ENCODE measurements at places on chromosomes 12 and 14.
A peak's percentile ranks its signal among the peaks of the same experiment; 100 is the strongest.

DNA sequence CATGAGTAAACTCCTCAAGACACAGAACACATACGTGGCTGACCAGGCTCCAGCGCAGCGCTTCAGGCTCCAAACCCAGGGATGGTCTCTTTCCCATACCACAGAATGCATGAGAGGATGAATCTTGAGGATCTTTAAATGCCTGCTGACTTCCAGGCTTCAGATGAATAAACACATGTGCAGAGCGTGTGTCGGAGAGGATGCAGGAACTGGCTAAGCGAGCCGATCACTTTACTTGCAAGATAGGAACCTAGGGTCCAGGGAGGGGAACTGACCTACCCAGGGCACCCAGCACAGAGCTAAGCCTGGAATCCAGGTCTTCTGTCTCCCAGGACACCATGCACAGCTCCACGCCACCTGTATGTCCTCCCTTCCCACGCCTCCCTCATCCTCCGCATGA, 209.8 kb downstream of the BCL11B start:
- no peak for DNase-seq

GRCh38 chr14:24789378-24789884, 155.4 kb upstream of the GZMB start:
- DNase-seq: no peak

DNA sequence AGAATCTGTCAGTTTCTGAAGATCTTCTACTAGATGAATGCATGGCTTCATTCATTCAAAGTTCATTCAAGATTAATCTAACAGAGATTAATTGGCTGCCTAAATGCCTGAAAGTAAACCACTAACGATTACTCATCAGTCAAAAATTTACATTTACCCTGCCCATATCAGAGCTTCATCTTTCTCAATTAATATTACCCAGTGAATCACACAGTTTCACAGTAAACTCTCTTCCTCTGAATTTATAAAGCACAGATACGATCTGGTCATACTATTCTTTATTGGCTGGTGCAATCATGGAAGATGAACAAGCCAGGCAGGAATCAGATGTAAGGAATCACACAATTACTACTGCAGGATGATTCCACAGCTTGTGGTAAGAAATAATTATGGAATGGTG, 377.7 kb downstream of the SLC16A7 start:
- no peak for DNase-seq

- DNase-seq: no peak
Observed at GRCh38 chr14:99964979-99965378, 100.2 kb upstream of the EVL start.

DNA sequence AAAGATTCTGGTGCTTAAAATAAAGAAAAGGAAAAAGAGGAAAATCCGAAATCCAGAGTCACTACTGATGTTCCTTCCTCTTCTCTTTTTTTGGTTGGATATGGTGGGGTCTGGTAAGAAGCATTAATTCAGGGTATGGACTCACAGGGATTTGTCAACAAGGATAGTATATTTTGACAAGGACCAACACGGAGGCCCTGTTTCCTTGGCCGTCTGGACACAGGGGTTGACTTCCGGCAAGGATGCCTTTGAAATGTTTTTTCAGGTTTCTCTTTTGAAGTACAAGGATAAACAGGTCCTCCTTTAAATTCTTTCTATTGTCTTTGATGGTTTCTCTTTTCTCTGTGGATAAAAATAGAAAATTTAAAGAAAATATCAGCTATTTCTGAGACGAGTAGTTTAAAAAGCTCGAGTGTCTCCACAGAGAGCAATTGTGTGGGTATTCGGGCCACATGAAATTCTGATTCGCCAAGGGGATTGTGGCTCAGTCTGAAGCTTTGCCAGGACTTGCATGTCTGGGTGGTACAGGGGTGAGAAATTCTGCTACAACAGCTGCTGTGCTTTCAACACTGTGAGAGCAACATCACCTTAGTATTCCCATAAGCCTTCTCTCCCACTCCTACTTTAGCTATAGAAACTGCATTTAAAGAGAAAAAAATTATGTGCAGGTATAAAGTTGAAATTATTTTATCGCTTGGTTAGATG, 88.5 kb upstream of the CSRP2 start:
- no peak for DNase-seq

- DNase-seq: no peak
Observed at GRCh38 chr12:93363841-93364297, 13.9 kb upstream of the NUDT4 start.

DNA sequence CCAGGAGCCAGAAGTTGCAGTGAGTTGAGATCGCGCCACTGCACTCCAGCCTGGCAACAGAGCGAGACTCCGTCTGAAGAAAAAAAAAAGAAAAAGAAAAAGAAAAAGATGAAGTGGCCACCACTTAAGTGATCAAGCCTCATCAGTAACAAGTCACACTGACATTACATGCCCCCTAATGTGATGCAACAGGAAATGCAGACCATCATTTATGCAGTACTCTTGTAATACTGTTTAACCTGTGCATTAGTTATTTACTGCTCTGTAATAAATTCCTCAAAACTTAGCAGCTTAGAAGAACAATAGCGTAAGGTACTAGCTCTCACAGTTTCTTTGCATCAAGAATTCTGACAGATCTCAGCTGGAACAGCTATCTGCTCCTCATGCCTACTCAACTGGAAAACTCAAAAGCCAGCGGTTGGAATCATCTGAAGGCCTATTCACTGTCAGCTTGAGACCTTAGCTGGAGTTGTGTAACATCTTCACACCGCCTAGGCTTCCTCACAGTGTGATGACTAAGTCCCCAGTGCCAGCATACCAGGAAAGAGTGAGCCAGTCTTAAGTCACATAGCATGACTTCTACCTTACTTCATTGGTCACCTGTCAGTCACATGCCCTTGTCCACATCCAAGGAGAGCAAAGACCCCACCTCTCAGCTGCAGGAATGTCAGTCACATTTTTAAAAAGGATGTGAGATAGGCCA, 31.5 kb downstream of the EPS8 start:
- DNase-seq: no peak

GRCh38 chr12:105294161-105294560, 36.3 kb upstream of the C12orf75 start:
- DNase-seq: no peak

DNA sequence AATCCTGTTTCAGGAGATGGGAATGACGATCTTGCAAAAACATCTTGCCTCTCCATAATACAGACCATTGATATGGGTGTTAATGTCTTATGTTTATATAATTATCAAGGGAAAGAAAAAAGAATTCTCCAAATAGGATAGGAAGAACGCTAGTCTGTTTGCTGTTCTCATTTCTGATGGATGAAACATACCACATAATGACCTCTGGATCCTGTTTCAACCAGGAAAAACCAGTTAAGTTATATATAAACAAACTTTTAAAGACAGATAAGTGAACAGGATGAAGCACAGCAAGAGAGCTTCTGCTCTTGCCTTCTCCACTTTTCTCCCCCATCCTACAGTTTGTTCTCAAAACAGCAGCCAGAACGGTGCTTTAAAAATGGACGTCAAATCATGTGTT, 27.8 kb downstream of the COQ6 start:
- DNase-seq: no peak

DNA sequence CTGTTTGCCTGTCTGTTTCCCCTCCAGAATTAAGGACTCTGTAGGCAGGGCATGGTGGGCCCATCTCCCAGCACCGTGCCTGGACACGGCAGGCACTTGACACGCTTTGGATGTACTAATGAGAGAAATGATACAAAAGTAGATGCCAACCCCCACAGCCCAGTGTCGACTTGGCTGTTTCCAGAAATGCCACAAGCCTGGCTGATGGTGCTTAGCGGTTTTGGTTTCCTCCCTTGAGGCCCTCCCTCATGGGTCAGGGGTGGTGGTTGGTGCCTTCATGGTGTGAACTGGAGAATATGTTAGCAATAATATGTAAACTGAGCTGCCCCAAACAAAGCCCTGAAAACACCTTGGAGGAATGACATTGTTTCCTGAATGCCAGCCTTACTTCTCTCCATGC, 55.5 kb upstream of the ESRRB start:
- DNase-seq: no peak

GRCh38 chr12:93727195-93727811, 50.1 kb downstream of the CRADD start:
- no peak for DNase-seq

- no peak for DNase-seq
Observed at GRCh38 chr14:55957950-55958349, 160.3 kb upstream of the PELI2 start.

DNA sequence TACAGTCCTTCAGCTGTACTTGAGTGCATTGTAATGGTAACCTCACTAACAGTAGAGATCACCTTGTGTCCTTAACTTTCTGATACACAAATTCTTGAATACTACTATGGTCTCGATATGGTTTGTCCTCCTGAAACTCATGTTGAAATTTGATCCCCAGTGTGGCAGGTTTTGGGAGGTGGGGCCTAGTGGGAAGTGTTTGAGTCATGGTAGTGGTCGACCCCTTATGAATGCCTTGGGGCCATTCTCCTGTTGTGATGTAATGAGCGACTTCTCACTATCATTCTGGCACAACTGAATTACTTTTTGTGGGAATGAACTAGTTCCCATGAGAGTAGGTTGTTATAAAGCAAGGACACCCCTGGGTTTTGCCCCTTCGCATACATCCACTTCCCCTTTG, 52.3 kb downstream of the IPO8 start:
- no peak for DNase-seq

DNA sequence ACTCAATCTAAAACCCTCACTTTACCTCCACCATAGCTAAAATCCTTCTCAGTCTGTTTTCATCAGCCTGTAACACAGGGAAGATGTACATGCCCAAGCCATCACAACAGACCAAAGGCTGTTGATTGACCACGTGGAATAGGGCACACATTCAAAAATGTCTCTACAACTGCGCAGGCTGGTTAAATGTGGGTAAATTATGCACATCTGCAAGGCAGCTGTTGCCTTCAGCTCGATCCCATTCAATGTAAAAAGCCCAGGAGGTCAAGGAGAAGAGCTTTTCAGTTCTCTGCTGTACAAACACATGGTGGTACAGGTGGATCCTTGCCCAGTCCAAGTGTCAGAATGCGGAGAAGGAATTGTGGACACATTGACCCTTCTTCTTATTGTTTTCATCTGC, 354.0 kb downstream of the FLRT2 start:
- DNase-seq: no peak

- DNase-seq: peak; percentile 66
Observed at GRCh38 chr12:52006726-52007157, at the start of gene TAMALIN. TSS of gene TAMALIN (plus strand) at chr12:52006946. CDS start at chr12:52007020, 74 bp downstream.

- DNase-seq: no peak
Observed at GRCh38 chr12:10372559-10372958, 17.3 kb downstream of the KLRK1 start.

- no peak for DNase-seq
Observed at GRCh38 chr14:101808894-101809670, 47.6 kb downstream of the PPP2R5C start.

- DNase-seq: no peak
Observed at GRCh38 chr14:52703225-52703624, 3.8 kb upstream of the PSMC6 start.

DNA sequence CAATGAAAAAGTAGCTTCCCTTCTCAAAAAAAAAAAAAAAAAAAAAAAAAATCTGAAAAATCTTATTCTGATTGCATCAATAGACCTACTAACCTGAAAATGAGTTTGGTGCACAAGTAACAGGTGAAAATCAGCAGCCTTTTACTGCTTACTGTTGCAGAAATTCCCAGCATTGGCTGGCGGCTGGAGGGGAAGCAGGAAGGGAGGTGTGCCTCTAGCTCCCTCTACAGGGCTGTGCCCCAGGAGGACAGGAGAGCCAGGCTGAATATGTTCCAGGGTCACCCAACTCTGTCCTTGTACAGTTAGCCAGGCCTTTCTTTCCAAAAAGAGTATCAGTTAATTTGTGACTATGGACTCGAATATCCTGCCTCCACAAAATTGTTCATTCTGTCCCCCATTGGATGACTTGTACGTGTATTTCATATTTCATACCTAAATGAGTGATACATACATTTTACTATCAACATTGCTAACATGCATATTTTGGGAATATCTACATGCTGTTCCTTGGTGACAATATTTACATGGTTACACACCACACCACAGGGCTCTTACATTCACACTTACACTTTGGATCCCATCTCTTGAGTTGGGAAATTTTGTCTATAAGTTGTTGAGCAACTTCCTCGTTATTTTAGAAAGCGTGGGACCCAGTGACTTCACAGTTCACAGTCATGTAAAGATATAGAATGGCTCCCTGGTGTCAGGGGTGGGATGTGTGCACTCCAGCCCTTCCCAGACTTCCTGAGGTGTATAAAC, 124.8 kb downstream of the SAMD4A start:
- DNase-seq: no peak

DNA sequence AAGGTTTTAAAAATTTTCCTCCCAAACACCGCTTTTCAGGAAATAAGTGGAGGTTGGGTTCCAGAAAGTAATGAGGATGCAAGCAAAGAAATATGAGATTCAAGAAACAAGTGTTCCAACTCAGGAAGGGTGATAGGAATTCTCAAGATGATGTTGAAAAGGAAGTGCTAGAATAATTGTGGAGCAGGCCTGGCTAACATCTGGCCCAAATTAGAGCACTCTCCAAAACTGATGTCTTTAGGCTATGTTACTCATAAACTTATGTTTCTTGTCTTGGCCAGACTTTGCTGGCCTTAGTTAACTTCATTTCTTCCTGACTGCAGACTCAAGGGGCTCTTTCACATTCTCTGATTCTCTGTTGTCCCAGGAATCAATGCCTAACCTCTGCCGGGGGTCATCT, 116.3 kb downstream of the TMTC3 start:
- DNase-seq: no peak

DNA sequence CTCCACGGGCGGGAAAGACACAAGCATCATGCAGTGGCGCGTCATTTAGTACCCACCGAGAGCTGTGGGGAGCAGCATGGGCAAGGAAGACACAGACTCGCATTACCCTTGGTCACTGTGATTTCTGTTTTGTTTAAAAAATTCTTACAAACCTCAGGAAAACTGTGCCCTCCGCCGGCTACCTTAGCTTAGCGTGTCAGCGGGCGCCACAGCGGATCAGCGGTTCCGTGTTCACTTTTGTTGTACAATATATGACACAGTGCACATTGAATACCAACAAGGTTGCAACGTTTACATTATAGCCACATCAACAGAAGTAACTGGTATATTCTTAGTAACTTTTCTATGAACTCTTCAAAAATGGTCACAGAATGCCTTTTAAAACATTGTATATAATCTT, 125.2 kb upstream of the EVL start:
- DNase-seq: no peak

GRCh38 chr12:116390401-116391335, 113.2 kb upstream of the MED13L start:
- DNase-seq: no peak

- DNase-seq: no peak
Observed at GRCh38 chr12:108551535-108551934, 9.4 kb downstream of the SART3 start.

- no peak for DNase-seq
Observed at GRCh38 chr14:75022655-75023054, 19.9 kb downstream of the EIF2B2 start.

DNA sequence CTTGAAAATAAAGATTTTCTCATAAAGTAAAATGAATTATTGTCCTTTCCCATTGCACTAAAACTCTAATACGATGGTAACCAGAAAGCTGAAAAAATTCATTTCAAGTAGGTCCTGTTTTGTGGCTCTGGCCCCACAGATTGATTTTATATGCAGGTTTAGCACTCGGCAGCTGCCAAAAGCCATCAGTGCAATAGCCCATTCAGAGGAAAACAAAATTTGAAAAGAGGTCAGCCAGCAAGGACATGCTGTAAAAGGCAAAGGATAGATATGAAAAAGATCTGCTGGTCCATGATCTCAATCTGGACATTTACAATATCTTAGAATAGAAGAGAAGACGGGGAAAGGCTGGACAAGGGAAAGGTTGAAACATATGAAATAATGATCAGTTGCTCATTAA, 414.8 kb upstream of the NOVA1 start:
- no peak for DNase-seq

Measured in stimulated activated CD8-positive, alpha-beta memory T cell treated with anti-CD3 and anti-CD28 coated beads, Interleukin-7, amount 100 ng/mL, for 1 hour (primary cell).